Vagina (tissue), 2 donors: ENCODE measurements at places on chromosomes 13 and 19.

- no peak for DNase-seq
Observed at GRCh38 chr13:22009500-22009899, 338.6 kb downstream of the FGF9 start.

DNA sequence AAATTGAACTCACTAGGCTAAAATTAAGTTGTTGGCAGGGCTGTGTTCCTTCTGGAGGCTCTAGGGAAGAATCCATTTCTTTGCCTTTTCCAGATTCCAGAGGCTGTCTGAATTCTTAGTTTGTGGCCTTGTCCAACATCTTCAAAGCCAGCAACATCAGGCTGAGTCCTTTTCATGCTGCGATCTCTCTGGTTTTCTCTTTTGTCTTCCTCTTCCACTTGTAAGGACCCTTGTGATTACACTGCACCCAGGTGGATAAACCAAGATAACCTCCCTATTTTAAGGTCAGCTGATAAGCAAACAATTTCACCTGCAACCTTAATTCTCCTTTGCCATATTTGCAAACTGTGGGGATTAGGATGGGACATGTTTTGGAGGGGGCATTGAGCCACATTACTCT is 11.5 kb downstream of the UTP14C start:
- DNase-seq = no peak

- no peak for DNase-seq
Observed at GRCh38 chr13:51230477-51231105, 8.4 kb downstream of the FAM124A start.

GRCh38 chr19:39110263-39110967 is 15.2 kb upstream of the PAK4 start:
- no peak for DNase-seq

DNA sequence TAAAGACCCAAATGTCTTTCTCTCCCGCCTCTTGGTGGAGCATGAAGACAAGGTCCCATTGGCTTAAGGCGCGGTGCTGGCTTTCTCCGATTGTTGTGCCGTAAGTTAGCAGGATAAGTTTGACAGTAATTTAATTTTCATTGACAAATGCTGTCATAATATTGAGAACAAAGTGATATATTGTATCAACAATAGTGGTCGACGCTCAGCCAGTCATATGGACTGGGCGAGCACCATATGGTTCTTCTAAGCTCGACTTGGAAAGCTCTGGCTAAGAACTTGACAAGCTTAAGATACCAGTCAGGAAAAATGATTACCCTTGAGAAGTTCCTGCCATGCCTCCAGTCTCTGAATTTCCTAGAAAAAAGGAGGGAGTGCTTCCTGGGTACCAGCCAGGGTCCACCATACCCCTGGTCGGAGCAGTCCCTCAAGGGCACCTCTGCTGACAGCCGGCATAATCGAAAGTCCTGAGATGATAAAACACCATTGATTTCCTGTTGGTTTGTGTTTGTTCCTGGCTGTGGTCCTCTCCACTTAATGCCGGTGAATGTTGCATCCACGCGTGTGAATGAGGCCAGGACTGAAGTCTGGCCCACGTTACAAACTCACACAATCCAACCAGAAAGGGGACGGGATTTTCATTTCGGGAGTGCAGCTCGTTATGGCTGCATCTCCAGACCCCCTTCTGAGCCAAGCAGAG is 262.1 kb downstream of the ZNF536 start:
- DNase-seq = no peak

DNA sequence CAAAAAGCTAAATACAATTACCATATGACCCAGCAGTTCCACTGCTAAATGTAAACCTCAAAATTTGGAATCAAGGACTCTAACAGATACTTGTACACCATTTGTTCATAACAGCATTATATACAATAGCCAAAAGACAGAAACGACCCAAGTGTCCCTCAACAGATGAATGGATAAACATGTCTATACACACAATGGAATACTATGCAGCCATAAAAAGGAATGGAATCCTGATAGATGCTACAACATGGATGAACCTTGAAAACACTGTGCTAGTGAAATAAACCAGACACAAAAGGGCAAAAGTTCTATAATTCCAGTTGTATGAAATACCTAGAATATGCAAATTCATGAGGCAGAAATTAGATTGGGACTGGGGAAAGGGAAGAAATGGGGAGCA is 12.2 kb downstream of the NEK3 start:
- DNase-seq = no peak

DNA sequence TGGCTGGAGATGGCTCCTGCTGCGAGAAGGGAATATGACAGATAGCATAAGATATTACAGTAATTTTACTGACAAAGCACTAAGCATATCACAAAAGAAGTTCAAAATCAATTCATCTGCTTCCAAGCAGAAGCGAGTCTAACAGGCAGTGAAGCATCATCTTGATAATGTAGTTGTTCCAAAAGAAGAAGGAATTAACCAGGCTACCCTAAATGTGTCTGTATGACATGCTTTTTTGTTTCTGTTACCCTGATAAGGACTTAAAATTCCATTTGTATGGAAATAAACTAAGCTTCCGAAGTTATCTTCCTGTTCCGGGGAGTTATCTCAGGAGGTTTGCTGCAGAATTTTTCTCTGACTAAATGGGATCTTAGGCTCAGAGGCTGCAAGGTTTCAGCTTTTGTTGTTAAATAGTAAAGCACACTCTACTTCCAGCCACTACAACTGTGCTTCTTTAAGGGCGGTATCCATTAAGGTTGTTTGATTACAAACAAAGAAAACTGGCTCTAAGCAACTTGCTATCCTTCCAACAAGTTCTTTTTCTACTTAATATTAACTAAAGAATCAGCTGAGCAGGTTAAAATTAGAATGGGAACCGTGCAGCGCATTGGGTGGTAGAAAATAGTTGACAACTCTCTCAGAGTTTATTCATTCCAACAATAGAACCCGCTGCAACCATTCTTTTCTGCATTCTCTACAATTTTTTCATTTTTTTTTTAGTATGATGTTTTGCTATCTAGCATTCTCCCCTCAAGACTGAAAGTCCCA is 607.3 kb downstream of the UQCRFS1 start:
- no peak for DNase-seq

DNA sequence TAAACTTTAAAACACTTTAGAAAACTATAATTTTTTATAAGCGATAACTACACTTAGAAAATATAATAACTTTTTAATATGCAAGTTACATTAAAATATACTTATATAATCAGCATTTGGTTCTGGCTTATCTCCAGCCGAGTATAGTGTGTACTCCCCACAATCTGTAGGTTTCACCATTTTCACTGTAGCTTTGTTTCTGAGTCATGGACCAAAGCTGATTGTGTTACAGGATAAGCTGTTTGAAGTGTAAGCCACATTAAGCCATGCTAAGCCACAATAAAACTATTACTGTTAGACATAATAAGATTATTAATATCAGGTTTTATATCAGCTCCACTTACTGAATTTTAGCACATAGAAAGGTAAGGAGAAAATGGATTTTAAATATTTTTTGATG is 43.8 kb downstream of the CCDC122 start:
- DNase-seq = no peak

- DNase-seq = no peak
Observed at GRCh38 chr19:34368338-34368737, 3.3 kb downstream of the GPI start.

DNA sequence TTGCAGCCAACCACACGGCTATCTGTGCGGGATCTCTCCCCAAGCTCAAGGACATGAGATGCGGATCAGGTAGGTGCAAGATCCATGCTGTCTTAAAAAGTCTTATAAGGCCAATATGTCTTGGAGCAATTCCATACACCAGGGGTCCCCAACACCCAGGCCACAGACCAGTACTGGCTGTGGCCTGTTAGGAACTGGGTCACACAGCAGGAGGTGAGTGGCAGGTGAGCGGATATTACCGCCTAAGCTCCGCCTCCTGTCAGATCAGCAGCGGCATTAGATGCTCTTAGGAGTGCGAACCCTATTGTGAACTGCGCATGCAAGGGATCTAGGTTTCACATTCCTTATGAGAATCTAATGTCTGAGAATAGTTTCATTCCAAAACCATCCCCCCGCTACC is 68.8 kb upstream of the ZNF599 start:
- DNase-seq = no peak

GRCh38 chr19:14683439-14683838 is 6.4 kb upstream of the ZNF333 start:
- DNase-seq = no peak

GRCh38 chr19:31701146-31701545 is 351.9 kb upstream of the TSHZ3 start:
- no peak for DNase-seq

GRCh38 chr19:8850488-8850887 is 18.3 kb downstream of the MBD3L1 start:
- DNase-seq = no peak

GRCh38 chr13:68304286-68304893 is 1074.3 kb upstream of the PCDH9 start:
- DNase-seq = no peak

- no peak for DNase-seq
Observed at GRCh38 chr13:72820156-72820897, 38.4 kb downstream of the PIBF1 start.

- DNase-seq = no peak
Observed at GRCh38 chr13:102974317-102975087, 91.7 kb downstream of the SLC10A2 start.

DNA sequence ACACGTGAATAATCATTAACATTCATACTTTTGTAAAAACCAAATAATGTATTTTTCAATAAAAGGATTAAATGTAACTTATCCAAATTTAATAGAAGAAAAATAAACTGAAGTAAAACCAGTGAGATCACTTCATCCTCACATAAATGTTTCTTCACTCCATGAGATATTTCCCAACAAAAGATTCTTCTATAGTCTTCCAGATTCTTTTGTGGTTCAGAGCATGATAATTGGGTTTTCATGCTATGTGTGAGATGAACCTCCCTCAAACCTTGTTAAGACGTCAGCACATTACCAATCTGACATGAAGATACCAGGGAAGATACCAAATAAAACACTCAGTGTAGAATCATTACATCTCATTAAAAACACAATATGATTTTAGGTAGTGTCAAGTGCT is 62.9 kb upstream of the OXGR1 start:
- DNase-seq = no peak

DNA sequence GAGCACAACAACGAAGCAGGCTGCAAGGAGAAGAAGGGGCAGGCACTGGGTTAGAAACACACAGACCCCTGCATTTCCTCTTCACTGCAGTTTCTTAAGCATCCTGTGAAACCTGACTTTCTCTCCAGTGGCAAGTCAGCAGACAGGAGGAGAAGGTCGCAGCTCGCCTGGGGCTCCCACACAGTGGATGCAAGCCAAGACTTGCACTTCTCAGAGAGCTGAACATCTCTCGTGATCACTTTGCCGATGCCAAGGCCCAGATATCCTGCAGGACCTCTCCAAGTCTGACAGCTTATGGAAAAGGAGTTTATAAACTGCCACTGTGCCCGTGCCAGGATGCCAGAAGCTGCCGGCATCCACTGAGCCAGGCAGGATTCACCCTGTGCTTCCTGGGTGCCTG is 18.4 kb downstream of the TMEM272 start:
- no peak for DNase-seq

DNA sequence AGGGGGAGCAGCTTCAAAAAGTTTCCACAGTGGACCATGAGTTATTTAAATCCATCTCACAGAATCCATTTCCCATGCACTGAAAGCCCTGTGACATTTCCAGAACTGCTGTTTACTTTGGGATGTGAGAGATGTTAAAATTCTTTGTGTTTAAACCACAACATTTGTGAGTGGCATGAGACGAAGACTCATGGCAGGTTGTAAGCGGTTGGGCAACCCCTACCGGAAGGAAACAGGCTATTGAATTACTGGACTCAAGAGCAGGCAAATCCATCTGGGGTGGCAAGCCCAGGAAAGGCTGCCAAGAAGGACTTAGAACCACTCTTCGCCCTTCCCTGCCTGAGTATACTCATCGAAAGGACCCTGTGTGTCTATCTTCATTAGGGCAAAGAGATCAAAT is 22.3 kb upstream of the CLDN10 start:
- DNase-seq = no peak

DNA sequence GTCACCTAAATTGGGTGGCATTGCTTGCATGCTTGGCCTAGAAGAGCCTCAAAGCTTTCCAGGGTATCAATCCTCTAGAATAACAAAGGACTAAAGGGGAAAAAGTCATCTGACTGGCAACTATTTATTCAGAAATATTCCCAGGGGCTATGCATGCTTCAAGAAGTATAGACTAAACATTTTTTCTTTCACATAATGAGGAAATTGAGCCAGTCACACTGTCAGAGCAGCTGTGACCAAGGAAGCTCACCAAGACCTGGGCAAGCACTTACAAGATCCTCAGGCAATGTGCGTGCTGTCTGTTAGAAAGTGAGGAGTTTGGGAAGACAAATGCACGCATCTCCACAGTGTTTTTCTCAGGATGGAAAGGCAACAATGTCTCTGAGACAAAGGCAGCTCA is 747.2 kb downstream of the DIAPH3 start:
- no peak for DNase-seq

DNA sequence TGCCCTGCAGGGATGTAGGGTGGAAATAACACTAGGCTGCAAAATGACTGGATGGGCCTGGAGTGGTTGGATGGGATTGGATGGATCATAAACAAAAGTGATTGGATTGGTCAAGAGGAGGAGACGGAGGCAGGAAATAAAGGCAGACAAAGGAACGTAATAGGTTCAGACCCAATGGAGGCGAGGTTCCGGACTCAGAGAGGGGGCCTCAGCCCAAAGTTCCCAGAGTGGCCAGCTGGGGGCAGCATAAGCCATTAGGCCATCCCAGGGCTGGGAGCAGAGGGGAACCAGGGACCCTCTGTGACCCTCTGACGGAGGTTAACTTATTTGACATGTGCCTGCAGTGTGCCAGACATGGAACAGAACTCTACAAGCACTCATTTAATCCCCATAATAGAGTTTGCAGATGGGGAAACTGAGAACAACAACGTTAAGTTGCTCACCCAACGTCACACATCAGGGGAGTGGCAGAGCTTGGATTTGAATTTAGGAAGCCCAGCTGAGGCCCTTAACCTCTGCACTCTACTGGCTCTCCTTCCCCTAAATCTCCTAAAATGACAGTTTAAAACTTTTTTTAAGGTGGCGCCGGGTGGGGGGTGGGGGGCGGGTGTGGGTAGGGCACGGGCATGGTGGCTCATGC is 15.3 kb upstream of the MAP1S start:
- no peak for DNase-seq

DNA sequence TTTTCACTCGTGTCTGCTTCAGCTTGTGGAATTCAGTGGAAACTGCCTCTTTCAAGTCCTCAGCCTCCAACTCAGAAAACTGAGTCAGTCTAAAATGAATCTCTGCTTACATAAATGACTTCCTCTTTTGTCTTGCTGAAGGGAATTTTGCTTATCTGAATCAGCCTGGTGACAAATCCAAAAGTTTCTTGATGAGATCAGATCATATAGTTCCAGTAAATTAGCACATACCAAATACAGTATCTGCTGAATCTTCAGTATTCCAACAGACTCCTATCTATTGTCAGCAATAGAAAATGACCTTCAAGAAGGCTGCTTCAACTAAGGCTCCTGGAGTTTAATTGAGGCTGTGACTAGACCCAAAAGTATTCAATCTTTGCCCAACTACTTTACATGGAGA is 290.0 kb downstream of the MZT1 start:
- no peak for DNase-seq

- DNase-seq = peak; percentile 76
Observed at GRCh38 chr19:30604657-30605056, 232.5 kb downstream of the ZNF536 start.
